ENCODE measurements at places on chromosomes 12 and 14.
A peak's percentile ranks its signal among the peaks of the same experiment; 100 is the strongest.

DNA sequence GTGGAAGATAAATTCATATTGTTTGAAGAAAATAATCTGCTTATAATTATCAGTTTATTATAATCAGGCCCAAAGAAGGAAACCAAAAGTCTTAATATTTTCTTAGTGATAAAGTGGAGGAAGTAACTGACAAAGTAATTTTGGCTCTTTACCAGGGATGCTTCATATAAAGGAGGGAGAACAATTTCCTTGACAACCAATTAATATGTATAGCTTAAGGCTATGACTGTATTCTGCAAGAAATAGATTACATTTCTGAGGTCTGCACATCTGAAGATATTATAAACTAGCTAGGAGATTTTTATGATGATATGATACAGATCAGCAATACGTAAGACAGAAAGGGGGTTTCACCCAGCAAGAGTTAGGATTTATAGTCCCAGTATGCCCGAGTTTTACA is 90.8 kb downstream of the BICD1 start:
- DNase-seq, result no peak

DNA sequence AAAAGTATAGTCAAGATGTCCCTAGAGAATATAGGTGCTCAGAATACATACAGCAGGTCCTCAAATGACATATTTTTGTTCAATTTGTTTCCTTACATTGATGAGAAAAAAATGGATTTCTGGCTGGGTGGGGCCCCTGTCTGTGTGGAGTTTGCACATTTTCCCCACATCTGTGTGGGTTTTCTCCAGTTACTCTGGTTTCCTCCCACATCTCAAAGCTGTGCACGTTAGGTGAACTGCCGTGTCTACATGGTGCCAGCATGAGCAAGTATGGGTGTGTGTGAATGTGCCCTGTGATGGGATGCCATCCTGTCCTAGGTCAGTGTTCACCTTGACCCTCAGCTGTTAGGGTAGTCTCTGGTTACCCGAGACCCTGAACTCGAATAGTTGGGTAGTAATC is 289.1 kb downstream of the GRIN2B start:
- DNase-seq, result no peak

DNA sequence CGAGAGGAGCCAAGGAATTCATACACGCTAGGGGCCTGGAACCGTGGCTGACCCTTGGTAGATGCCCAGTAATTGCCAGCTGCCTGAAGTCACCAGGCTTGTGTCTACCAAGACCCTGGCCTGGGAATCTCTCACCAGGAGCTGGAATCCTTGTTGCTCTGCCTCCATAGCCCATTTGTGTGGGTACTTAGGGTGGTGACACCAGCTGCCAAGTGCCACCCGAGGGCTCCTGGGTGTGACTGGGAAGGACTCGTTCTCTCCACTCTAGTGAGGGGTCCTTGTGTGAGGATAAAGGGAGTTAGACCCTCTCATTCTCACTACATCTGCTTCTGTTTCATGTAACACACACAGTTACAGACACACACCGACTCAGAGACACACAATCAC is 17.9 kb downstream of the SERPINA1 start:
- no peak for DNase-seq

GRCh38 chr12:122860854-122861586 is 25.8 kb downstream of the HIP1R start:
- DNase-seq, result no peak

DNA sequence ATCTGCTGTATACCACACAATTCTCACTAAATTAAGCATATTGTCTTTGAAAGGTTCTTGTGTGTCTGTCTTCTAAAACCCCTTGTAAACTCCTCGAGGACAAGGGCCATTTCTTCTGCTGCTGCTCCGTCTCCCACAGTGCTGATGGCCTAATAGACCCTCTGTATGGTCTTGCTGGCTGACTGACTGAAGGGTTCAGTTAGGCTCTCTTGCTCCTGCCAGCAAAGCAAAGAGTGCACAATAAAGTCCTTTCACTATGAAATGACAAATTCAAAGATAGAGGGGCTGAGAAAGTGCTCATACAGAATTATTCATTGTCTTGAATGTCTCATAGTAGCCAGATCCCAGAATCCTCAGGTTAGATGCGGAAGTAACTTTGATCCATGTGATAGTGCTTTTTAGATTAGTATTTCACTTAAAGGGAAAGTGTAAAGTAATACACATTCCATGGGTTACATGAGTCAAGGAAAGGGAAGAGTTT is 14.2 kb upstream of the RIOX1 start:
- DNase-seq, result no peak

DNA sequence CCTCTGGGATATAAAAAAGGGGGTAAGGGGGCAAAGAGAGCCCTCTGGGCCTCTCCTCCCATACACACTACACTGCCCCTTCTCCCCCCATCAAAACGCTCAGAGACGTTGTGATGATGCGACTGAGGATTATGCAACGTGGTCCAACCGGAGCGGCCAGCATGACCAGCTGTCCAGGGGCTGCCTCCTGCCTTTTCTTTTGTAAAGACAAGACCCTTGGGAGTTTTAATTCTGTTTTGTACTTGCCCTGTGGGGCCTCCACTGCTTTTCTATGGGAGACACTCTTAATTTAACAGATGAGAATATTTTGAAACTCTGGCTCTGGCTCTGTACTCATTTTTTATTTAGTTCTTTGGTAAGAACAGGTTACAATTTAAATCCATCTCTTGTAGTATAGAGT is 7.2 kb downstream of the MBD6 start:
- no peak for DNase-seq

- DNase-seq, result no peak
These were observed 47.1 kb downstream of the IL31 start for GRCh38 chr12:122126713-122127597.

GRCh38 chr12:3049176-3049575 is 28.0 kb upstream of the TSPAN9 start:
- DNase-seq, result no peak

GRCh38 chr12:66668311-66668710 is 10.6 kb downstream of the GRIP1 start:
- DNase-seq, result no peak

DNA sequence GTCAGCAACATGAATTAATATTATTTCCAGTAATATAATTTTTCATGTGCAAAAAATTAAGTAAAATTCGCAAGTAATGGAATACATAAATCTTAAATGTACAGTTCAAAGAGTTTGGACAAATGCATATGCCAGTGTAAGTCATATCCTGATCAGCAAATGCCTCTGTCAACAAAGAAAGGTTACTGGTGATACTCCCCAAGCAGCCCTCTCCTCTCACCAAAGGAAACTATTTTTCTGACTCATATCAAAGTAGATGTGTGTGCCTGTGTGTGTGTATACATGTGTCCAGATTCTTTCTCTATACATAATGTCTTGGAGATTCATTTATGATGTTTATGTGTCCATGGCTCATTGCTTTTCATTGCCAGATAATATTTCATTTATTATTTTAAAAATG is 1035.0 kb downstream of the SLC16A7 start:
- DNase-seq, result no peak

DNA sequence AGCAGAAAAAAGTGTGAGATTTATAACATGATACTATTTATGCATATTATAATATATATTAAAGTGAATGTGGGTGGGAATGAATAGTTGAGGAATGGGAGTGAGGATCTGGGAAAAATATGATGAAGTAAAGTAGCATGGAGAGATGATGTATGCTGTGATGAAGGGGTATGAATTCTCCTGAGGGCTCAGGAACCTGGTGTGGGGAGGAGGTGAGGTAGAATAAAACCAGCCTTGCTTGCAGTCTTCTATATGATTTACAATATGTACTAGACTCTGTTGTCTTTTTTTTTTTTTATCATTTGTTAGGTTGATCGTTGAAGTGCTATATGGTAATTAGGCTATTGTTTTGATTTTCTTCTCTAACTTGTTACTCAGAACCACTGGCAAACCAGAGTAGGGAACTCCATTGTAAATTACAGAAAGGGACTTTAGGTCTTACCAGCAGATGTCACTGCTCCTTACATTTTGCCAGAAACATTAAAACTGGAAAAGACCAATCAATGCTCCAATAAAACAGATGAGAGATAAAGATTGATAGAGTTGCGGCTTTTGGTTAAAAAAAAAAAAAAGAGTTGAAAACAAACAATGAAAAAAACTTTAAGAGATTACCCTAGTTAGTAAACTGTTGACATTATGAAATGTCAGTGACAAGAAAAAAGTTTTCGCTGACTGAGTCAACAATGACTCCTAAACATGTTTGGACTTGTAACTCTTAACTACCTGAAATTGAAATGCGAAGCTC is 39.9 kb downstream of the ATL1 start:
- peak; percentile 64 for DNase-seq

GRCh38 chr12:109544955-109545531 is 28.3 kb downstream of the MMAB start:
- no peak for DNase-seq

- DNase-seq, result peak; percentile 73
These were observed 8.8 kb upstream of the HEBP1 start for GRCh38 chr12:13008741-13009380.

GRCh38 chr12:72511498-72511897 is 239.3 kb downstream of the TRHDE start:
- no peak for DNase-seq

DNA sequence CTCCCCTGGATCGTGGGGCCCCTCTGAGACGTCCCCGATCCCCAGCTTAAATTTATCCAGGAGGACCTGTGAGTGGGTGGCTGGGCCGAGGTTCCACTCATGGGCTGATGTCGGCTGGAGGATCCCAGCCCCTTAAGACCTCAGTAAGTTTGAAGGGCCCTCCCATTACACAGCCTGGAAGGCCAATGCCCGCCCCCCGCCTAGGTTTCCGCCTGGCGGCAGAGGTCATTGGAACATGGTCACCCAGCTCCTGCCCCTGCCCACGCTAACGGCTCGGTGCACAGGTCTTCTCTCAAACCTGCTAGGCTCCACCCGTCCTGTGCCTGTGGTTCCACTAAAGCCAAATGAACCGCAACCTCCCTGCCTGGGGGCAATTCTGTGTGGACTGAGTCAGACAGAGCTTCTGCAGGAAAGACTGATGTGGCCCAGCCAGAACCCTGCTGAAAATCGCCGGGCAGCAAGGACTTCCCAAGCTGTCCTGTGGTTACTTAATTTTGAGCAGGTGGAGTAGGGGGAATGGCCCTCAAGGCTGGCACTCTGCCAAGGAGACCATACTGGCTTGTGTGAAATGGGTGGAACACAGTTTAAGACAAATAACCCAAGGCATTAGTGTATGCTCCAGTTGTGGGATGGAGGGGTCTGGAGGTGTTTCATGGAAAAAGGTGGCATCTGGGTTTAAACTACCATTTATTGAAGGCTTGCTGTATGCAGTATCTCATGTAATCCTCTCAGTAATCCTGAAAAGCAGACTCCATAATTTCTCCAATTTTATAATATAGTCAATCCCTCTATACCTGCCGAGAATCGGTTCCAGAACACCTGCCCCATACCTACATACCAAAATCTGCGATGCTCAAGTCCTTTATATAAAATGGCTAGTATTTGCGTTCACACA is 903 bp upstream of the NT5DC3 start:
- peak; percentile 85 for DNase-seq

DNA sequence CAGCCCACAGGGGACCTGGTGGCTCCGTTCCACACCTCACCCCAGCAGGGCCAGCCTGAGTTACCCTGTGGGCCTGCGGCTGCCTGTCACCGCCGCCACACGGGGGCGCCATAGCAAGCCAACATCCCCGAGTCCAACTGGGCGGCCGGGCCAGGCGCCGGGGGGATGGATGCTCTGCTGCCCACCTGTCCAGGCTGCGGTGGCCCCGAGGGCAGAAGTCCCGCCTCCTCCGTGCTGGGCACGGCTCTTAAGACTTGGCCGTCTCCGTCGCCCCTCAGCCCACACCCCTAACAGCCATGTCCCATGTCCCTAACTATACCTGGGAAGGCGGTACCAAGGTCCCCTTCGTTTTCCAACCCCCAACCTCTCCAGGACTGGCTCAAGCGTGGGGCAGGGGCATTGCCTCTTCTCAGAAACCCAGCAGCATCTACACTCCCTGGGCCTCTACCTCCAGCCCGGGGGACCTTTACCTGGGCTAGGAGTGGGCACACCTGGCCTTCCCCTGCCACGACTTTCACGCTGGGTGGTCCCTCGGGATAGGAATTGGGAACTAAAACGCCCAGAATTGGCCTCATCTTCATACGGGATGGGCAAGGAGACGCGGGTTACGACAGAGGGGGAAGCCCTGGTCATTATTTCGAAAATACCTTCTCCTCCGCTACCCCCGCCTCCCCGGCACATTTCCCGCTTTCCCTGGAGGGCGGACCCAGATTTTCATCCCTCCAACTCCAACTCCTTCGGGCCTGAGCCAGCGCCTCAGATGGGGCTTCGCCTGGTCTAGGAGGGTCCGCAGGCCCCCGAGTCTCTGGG is 1.1 kb upstream of the CYP46A1 start:
- peak; percentile 66 for DNase-seq

- DNase-seq, result no peak
These were observed 270.9 kb upstream of the NPAS3 start for GRCh38 chr14:32667791-32668190.

DNA sequence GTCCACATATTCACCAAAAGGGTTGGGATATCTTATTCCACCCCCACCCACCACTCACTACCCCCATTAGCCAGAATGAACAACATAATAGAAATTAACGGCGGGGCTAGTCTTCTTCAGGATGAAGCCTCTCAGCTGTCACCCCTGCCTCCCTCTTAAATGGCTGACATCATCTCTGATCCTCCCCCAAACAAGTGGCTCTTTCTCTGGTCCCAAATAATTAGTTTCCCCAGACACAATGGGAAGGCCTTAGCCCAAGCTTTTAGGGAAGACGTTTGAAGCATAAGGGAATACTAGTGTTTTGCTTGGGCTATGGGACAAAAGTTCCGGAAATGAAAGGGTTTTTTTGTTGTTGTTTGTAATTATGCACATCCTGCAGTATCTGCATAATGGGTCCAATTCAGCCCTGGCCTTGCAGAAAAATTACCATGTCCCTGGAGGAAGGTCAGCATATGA is 13.8 kb downstream of the STON2 start:
- DNase-seq, result no peak

GRCh38 chr14:67515386-67516079 is 17.6 kb upstream of the PLEKHH1 start:
- DNase-seq, result no peak

GRCh38 chr12:20830456-20830855 is 20.0 kb downstream of the SLCO1B3 start:
- no peak for DNase-seq

- DNase-seq, result no peak
These were observed 96.2 kb downstream of the ITPR2 start for GRCh38 chr12:26736563-26737486.

DNA sequence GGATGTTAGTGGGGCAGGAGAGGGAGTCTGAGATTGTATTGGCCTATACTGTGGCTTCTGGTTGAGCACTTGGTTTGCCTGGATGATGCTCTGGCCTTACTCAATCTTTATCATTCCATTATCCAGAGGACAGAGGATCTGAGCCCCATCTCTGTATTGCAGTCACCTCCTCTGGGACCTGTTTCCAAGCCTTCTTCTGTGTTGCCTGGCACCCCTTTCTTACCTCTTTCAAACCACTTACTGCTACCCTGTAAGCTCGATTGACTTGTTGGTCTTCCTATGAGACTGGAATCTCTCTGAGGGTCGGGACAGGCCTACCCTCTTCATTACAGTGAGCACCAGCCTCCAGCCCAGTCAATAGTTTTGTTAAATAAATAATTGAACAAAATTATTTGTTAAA is 3.0 kb upstream of the FOS start:
- DNase-seq, result no peak

- no peak for DNase-seq
These were observed 150.9 kb downstream of the SLC15A4 start for GRCh38 chr12:128672893-128673292.
